Small intestine (tissue), 16 donors: ENCODE measurements at places on chromosomes 7 and 10.

- no peak for DNase-seq
Observed at GRCh38 chr7:133025056-133025455, 56.8 kb downstream of the CHCHD3 start.

GRCh38 chr7:71329030-71329660, 197.2 kb downstream of the GALNT17 start:
- no peak for DNase-seq

- no peak for DNase-seq
Observed at GRCh38 chr7:5510426-5511045, 86.9 kb upstream of the TNRC18 start.

DNA sequence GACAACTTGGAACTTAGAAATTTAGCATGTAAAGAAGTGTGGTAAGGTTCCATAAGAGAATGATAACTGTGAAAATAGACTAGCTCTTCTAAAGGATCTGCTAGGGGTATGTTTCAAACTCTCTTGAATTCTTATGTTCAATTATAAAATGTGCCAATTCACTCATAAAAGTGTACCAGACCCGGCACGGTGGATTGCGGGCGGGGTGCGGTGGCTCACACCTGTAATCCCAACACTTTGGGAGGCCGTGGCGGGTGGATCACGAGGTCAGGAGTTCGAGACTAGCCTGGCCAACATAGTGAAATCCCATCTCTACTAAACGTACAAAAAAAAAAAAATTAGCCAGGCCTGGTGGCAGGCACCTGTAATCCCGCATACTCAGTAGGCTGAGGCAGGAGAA, 105.4 kb upstream of the CAV2 start:
- DNase-seq: no peak

DNA sequence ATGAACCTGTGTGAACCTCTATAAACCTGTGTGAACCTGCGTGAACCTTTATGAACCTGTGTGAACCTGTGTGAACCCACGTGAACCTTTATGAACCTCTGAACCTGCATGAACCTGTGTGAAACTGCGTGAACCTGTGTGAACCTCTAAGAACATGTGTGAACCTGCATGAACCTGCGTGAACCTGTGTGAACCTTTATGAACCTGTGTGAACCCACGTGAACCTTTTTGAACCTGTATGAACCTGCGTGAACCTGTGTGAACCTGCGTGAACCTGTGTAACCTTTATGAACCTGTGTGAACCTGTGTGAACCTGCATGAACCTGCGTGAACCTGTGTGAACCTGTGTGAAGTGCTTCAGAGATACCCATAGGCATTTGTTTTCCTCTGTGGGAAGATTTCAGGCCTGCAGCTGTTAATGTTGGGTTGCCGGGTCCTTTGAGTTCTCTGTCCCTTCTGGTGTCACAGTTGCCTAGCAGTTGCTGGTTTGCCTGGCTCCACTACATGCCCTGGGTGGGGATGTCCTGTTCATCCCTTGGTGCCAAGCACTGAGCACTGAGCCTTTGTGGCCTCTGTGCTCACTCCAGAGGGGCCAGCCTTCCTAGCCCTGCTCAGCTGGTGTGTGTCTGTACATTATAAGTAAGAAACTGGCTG, 97.9 kb downstream of the DOCK1 start:
- no peak for DNase-seq

- DNase-seq: peak; percentile 12
Observed at GRCh38 chr10:78520737-78521430, 487.2 kb downstream of the RPS24 start.

DNA sequence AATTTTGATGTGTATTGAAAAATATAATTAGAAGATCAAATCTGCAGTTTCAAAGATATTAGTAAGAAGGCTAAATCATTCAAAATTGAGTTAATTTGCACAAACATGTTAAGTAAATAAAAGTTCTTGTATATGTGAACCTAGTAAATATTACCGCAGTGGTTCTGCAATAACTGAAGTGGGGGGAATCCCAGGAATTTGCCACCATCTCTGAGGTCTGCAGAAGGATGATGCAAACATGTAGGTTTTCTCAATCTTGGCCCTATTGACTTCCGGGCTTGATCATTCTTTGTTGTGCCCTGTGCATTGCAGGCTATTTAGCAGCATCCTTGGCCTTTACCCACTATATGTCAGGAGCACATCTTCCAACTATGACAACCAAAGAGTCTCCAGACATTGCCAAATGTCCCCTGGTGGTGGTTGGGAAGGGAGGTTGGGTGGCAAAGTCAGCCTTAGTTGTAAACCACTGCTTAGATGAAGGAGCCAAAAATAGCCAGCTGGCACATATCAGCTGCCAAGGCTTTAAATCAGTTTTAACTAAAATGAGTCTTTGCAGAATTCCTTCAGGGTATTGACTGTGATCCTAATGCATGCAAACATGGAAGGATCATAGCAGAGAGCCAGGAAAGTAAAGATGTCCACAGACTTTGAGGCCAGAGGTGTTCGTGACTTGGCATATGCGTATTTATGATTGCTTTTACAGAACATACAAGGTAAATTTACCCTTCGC, 146.3 kb downstream of the TRIL start:
- no peak for DNase-seq

DNA sequence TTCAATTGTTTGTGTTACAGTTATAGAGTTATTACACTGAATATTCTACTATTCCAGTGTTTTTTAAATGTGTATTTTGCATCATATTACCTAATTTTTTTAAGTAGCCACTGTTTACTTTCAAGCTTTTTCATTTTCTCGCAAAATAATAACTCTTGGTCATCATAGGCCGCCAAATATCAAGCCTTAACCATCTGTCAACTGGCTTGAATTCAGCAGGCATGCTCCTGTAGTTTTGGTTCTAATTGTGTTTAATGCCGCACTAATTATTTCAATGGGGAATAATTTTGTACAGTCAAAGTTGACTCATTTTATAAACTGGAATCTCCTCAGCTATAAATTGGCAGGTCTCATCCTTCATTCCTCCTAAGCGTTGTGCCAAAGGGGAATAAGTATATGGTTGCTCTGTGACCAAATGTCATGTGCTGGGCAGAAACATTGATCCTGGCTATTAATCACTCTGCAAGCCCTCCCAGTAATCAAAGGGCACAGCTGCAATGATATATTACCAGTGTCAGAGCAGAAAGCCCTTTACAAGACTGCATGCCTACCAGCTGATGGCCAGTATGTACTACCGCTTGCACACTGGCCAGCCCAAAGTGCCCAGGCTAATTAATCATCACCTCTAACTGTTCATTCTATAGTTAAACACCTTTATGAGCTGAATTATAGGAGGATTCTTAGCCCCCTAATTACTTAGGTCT, 74.8 kb downstream of the SKAP2 start:
- no peak for DNase-seq
